ENCODE measurements at places on chromosomes 12 and 14. TPM values are rescaled to one million over a fixed set of nuclear protein-coding genes. Genes with fewer than 3 reads are reported as not detected.
A peak's percentile ranks its signal among the peaks of the same experiment; 100 is the strongest.

GRCh38 chr12:7072554-7072953 is 12.0 kb downstream of the C1S start:
- DNase-seq: no peak

GRCh38 chr12:92278378-92278828 is 132.8 kb upstream of the BTG1 start:
- peak; percentile 74 for DNase-seq

DNA sequence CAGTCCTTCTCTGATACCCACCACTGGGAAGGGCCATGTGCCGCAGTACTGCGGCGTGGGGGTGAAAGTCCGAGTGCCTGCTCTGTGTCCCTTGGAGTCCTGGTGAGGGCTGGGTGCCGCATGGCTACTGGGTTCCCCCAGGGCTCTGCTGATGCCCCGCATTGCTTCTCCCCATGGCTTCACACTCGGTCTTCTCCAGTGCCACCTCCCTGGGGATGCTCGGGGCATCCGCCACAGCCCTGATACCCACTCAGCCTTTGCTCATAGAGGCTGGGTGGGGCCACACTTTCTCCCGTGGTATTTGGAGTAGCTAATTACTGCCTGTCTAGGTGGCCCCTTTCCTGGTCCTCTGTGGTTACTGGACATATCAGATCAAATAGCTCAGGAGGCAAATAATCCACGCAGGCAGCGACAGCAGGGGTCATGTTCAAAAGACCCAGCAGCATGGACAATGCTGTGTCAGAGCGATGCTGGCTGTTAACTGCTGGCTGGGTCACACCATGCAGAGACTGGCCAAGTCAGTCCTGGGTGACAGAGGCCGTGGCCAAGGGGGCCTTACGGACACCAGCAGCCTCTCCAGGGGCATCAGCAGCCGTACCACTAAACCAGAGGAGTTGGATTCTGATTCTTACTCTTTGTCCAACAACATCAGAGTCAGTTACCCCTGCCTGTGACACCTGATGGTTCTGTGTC is 106.5 kb downstream of the ADGRD1 start:
- no peak for DNase-seq

The EMP1 gene
- 244 TPM for total RNA-seq

The NRL gene
- 4.1 TPM for total RNA-seq

GRCh38 chr14:76995279-76996035 is 33.1 kb downstream of the IRF2BPL start:
- DNase-seq: no peak

DNA sequence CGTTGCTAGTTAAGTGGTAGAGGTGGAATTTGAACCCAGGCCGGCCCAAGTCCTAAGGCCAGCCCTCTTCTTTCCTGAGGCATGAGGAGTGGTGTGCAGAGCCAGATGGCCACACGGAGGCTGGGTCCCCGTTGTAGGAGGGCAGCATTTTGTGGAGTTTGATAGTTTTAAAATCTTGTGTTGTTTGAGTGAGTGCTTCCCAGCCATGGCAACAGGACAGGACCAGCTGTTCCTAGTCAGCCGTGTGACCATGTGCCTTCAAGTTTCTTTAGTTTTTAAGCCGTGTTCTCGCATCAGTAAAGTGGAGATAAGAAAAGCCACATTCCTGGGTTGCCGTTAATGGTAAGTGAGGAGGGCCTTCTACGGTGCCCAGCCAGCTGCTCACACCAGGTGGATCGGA is 44.4 kb downstream of the UBE3B start:
- no peak for DNase-seq

The SCARB1 gene
- total RNA-seq: 3.4 TPM

The SRGAP1 gene
- total RNA-seq: 11.9 TPM

All from fibroblast of the aortic adventitia (primary cell).